Mesothelial cell of epicardium (in vitro differentiated cells): ENCODE measurements at places on chromosomes 12 and 14.
A peak's percentile ranks its signal among the peaks of the same experiment; 100 is the strongest.

- no peak for DNase-seq
Observed at GRCh38 chr14:86533834-86534233, 1003.9 kb downstream of the FLRT2 start.

DNA sequence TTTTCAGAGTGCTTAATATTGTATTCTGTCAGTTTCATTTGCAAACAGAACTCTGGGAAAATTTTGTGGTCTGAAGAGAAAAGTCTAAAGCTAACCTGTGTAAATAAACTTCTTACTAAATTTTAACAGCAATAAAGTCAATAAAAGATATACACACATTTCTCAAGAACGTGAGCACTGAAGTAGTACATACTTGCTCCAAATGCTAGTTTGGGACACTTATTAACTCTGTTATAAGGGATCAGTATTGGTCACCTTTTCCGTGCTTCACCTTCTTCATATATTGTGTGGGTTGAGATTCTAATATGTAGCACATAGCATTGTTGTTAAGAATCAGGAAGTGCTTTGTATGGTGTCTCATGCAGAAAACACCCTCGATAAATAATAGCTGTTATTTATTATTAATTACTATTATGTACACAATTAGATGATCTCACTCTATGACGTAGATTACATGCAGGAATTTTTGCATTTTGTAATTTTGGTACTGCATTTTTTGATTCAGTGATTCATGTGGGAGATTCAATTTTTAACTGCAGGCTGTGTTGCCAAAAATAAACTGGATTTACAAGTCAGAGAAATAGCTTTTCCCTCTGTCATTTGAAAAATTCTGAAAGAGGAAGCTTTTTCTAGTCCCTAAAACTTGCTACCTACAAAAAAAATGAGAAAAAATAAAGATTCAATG lies 300.9 kb downstream of the ACSS3 start:
- DNase-seq, result no peak

DNA sequence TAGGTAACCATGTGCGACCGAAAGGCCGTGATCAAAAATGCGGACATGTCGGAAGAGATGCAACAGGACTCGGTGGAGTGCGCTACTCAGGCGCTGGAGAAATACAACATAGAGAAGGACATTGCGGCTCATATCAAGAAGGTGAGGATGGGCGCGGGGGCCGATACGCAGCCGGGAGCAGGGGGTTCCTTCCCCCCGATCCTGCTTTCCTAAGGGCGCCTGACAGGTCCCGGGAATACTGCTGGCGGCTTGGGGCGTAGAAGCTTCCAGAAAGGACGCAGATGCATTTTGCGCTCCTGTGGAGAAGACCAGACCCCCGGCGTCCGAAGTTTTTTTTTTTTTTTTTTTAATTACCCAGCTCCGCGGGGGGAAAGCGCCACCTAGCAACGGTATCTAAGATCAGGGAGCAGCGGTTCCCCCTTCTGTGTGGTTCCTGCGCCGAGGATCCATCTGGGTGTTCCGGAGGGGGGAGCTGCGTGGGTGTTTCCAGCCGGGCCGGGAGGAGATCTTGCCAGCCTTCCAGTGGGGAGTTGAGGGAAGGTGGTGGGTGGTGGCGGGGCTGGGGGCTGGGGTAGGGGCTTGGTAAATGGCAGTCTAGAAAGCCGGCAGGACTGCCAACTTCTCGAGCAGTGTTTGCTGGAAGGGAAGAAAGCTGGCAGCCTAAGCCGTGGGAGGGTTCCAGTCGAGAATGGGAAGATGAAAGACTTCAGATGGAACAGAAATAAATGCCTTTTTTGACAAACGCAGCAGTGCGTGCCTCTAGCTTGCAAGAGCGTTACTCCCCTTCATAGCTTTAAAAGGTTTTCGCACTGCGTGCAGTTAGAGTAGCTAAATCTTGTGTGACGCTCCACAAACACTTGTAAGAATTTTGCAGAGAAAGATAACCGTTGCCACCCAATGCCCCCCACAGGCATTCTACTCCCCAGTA lies 764 bp downstream of the DYNLL1 start:
- peak; percentile 21 for DNase-seq

DNA sequence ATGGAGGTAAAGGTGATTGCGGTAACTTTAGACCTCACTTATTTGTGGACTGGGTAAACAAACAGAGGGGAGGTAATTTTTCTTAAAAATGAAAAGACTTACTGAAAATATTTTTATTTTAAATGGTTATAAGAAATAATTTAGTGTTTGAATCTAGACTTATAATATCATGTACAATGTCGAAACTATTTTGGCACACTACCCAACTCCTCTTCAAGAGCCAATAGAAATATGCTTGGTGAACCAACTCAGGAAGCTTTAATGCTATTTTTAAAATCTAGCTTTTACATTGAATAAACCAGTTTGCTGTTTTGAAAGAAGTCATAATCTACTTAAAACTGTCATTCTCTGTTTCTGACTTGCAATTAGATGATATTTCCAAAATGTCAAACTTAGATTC lies 175.8 kb upstream of the NPAS3 start:
- DNase-seq, result no peak

GRCh38 chr12:111775205-111776193 lies 8.8 kb downstream of the ALDH2 start:
- DNase-seq, result no peak

DNA sequence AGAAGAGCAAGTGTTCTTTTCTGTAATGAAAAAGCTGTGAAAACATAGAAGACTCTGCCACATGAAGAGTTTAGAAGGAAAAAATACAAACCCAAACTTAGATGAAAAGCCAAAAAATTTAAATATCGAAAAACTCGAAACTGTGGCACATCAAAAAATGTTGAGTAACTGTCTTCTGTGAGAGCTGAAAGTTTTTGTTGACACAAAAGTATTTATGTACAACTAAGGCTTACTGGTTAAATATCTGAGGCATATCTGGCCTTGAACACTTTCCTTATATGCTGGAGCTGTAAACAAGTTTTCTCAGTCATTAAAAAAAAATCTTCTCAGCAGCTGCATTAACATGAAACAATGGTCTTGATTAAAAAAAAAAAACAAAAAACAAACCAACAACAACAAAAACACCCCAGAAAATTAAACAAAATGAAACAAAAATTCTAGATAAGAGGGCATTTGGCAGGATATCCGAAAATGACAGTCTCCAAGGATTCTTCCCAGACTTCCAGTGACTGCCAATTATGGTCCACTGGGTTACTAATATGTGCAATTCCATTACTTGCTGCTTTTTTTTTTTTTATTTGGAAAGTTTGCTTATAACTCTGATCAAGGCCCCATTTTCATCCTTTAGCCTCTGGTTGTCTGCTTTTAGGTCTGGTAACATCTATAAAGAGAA lies 84.7 kb upstream of the PAWR start:
- DNase-seq, result no peak

DNA sequence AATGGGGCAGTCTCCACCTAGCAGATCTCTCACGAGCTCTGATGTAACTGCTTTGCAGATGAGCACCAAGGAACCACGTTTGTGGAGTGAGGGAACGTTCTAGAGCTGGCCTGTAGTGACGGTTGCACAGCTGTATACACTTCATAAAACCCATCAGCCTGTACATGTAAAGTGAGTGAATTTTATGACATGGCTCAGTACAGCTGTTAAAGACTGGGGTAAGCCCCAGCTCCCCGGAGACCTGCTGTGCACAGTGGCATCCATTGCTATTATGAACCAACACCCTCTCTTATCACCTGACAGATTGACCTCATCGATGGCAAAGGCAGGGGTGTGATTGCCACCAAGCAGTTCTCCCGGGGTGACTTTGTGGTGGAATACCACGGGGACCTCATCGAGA lies 20.6 kb downstream of the KMT5A start:
- no peak for DNase-seq

DNA sequence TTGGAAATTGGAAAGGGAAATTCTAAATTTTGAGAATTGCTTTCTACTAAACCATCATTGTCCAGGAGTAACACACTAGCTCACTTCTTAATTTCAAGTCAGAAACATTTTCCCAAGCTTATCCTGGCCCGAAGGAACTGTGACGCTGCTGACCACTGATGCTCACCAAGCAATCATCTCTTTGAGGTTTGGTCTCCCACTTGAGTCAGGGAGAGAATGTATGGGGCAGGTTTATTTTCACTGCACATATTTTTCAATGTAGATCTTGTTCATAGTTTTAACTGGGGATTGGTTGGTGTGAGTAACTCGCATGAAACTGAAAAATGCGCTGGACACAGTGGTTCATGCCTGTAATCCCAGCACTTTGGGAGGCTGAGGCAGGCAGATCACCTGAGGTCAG lies 12.9 kb upstream of the RNASE10 start:
- DNase-seq, result no peak

GRCh38 chr14:61406198-61406597 lies 84.8 kb downstream of the PRKCH start:
- DNase-seq, result no peak

DNA sequence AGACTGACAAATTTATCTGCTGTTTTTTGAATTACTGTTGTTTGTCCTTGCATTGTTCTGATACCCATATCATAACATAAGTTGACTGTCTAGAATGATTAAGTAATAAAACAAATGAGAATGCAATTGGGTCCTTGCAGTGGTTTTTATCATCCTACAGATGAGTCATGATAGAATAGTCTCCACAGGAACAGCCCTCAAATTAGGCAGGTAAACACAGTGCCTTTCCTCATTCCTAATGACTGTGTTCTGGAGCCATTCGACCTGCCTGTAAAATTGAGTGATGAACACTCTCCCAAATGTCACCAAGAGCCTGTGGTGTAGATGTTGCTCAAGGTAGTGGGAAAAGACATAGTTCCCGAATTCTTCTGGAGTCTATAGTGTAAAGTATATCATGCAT lies 12.3 kb downstream of the NKX2-8 start:
- DNase-seq, result no peak

GRCh38 chr12:55610598-55610997 lies 26.1 kb upstream of the OR10P1 start:
- no peak for DNase-seq

GRCh38 chr12:56898938-56899337 lies 35.3 kb downstream of the SDR9C7 start:
- no peak for DNase-seq

- no peak for DNase-seq
Observed at GRCh38 chr14:75442642-75443041, 14.8 kb downstream of the JDP2 start.

GRCh38 chr12:2722806-2723205 lies 72.0 kb upstream of the FKBP4 start:
- DNase-seq, result no peak

GRCh38 chr12:92030618-92031017 lies 115.0 kb downstream of the BTG1 start:
- DNase-seq, result no peak

- DNase-seq, result no peak
Observed at GRCh38 chr14:77031759-77032490, 3.4 kb upstream of the IRF2BPL start.
